Muscle of arm (tissue), 14 donors: ENCODE measurements at places on chromosomes 12 and 14. TPM values are rescaled to one million over a fixed set of nuclear protein-coding genes. Genes with fewer than 3 reads are reported as not detected.

AMN gene
- 0.53 TPM for polyA plus RNA-seq

CCDC92 gene
- 28.6 TPM for polyA plus RNA-seq

TMEM121 gene
- polyA plus RNA-seq: 2.6 TPM

GPRC5D gene
- polyA plus RNA-seq: 0.40 TPM

ARHGDIB gene
- 35.4 TPM for polyA plus RNA-seq

GPR137C gene
- 4.2 TPM for polyA plus RNA-seq

LRRC10 gene
- polyA plus RNA-seq: 0.07 TPM

GPR132 gene
- polyA plus RNA-seq: 0.61 TPM

CD163 gene
- polyA plus RNA-seq: 19.9 TPM

CPNE6 gene
- polyA plus RNA-seq: not detected

PLBD1 gene
- 20.3 TPM for polyA plus RNA-seq

RESF1 gene
- 18.7 TPM for polyA plus RNA-seq

OR9K2 gene
- polyA plus RNA-seq: not detected

PLEKHG7 gene
- polyA plus RNA-seq: not detected

GPR84 gene
- polyA plus RNA-seq: not detected

SLC4A8 gene
- 1.4 TPM for polyA plus RNA-seq

DAO gene
- 0.40 TPM for polyA plus RNA-seq

KRT72 gene
- not detected for polyA plus RNA-seq

TAS2R20 gene
- polyA plus RNA-seq: 1.4 TPM

OVCH1 gene
- 0.78 TPM for polyA plus RNA-seq

SLC25A3 gene
- 609 TPM for polyA plus RNA-seq

GLS2 gene
- polyA plus RNA-seq: 0.81 TPM

PROX2 gene
- 0.89 TPM for polyA plus RNA-seq

SLC6A13 gene
- 1.2 TPM for polyA plus RNA-seq

SOAT2 gene
- 0.51 TPM for polyA plus RNA-seq

FSCB gene
- polyA plus RNA-seq: not detected

TPH2 gene
- polyA plus RNA-seq: not detected

ANO2 gene
- 5.0 TPM for polyA plus RNA-seq

SLCO1A2 gene
- 0.05 TPM for polyA plus RNA-seq

TRPV4 gene
- 0.73 TPM for polyA plus RNA-seq

BEST3 gene
- 73.0 TPM for polyA plus RNA-seq

KERA gene
- 86.9 TPM for polyA plus RNA-seq

TBC1D30 gene
- polyA plus RNA-seq: 2.5 TPM

SRRM4 gene
- polyA plus RNA-seq: 0.20 TPM

SPX gene
- 21.1 TPM for polyA plus RNA-seq

HOXC13 gene
- not detected for polyA plus RNA-seq

MANSC4 gene
- polyA plus RNA-seq: not detected

KRT3 gene
- not detected for polyA plus RNA-seq

INHBC gene
- not detected for polyA plus RNA-seq

PTCSC3 gene
- not detected for polyA plus RNA-seq

CAPZA3 gene
- not detected for polyA plus RNA-seq

CCDC38 gene
- 0.18 TPM for polyA plus RNA-seq

CCDC88C gene
- polyA plus RNA-seq: 14.8 TPM

PA2G4 gene
- polyA plus RNA-seq: not detected

TMTC2 gene
- 24.8 TPM for polyA plus RNA-seq

GPR162 gene
- 16.0 TPM for polyA plus RNA-seq

SMAGP gene
- 13.6 TPM for polyA plus RNA-seq

SETD1B gene
- polyA plus RNA-seq: 7.9 TPM

KRT6C gene
- 4.9 TPM for polyA plus RNA-seq

NINJ2 gene
- polyA plus RNA-seq: 3.4 TPM

TGFB3 gene
- 94.3 TPM for polyA plus RNA-seq

KDM2B gene
- 26.6 TPM for polyA plus RNA-seq
